Ovary (tissue), 10 donors: ENCODE measurements at places on chromosomes 2 and 18. TPM values are rescaled to one million over a fixed set of nuclear protein-coding genes. Genes with fewer than 3 reads are reported as not detected.

Gene TSPYL6
- not detected for total RNA-seq

GRCh38 chr2:20471148-20471547 lies 24.3 kb downstream of the RHOB start:
- DNase-seq: no peak

- DNase-seq: no peak
Observed at GRCh38 chr2:69997015-69997830, 35.8 kb upstream of the ASPRV1 start.

DNA sequence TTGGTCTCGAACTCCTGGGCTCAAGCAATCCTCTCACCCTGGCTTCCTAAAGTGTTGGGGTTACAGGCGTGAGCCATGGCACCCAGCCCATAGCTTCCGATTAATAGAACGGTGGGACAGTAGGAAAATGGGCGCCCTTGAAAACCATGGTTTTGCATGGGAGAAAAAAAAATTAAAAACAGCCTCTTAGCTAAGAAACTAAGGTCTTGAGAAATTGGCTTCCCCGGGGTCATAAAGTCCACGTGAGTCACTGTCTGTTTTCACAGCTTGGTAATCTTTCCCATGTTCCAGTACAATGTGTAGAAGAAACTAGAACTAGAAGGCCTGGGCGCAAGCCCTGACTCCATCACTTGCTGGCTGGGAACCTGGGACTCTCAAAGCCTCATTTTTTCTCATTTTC lies 20.7 kb downstream of the B3GNT2 start:
- peak; percentile 37 for DNase-seq

DNA sequence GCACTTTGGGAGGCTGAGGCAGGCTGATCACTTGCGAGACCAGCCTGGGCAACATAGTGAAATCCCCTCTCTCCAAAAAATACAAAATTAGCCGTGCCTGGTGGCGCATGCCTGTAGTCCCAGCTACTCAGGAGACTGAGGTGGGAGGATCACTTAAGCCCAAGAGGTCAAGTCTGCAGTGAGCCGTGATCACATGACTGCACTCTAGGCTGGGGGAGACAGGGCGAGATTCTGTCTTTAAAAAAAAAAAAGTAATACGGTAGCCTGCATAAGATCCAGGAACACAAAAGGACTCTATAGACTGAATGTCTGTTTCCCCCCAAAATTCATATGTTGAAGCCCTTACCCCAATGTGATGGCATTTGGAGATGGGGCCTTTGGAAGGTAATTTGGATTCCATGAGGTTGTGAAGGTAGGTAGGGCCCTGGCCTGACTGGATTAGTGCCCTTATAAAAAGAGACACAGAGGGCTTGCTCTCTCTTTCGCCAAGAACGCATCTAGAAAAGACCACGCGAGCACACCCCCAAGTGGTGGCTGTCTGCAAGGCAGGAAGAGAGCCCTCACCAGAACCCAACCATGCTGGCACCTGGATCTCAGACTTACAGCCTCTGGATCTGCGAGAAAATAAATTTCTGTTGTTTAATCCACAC lies 17.0 kb downstream of the MBOAT2 start:
- DNase-seq: no peak
